ENCODE measurements at places on chromosomes 1 and 21. TPM values are rescaled to one million over a fixed set of nuclear protein-coding genes. Genes with fewer than 3 reads are reported as not detected.
A peak's percentile ranks its signal among the peaks of the same experiment; 100 is the strongest.

GRCh38 chr1:52002038-52002917 is 11.8 kb upstream of the RAB3B start:
- no peak for DNase-seq
- no peak overlapping the region for H3K27ac ChIP-seq
- no peak overlapping the region for H3K4me3 ChIP-seq

- no peak overlapping the region for H3K4me3 ChIP-seq
- peaks cover 1% of the 10 kb centered on the region for H3K27me3 ChIP-seq
- no peaks in the 10 kb centered on the region for H3K36me3 ChIP-seq
- no peak overlapping the region for H3K27ac ChIP-seq
- DNase-seq = no peak
Measured at GRCh38 chr1:44114098-44114497, 4.5 kb upstream of the KLF17 start.

DNA sequence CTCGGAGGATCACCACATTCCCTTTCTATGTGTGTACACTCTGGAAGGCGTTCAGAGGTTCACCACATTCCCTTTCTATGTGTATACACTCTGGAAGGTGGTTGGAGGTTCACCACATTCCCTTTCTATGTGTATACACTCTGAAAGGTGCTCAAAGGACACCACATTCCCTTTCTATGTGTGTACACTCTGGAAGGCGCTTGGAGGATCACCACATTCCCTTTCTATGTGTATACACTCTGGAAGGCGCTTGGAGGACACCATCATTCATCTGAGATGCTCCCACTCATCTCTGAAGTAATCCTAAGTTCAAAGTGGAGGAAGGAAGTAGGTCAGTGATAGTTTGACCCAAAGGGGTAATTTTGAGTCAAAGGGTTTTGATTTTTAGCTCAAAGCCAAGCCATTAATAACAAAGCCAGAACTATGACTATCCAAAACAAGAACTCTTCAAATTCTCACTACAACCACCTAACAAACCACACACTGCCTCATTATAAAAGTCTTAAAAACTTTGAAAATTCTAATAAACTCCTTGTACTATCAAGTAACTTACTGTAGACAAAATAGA is 32.9 kb downstream of the NRIP1 start:
- no peaks in the 10 kb centered on the region for H3K27me3 ChIP-seq
- H3K4me1 ChIP-seq = peaks cover 20% of the 10 kb centered on the region
- no peak for DNase-seq
- H3K36me3 ChIP-seq = peaks cover 5% of the 10 kb centered on the region
- H3K27ac ChIP-seq = no peak overlapping the region

- no peak overlapping the region for H3K27ac ChIP-seq
- H3K27me3 ChIP-seq = peaks cover 4% of the 10 kb centered on the region
- peaks cover 9% of the 10 kb centered on the region for H3K36me3 ChIP-seq
Measured at GRCh38 chr1:184483101-184483683, 96.4 kb downstream of the C1orf21 start.

GRCh38 chr1:37038227-37039093 is 4.1 kb upstream of the GRIK3 start:
- H3K27ac ChIP-seq = no peak overlapping the region
- H3K4me3 ChIP-seq = no peak overlapping the region
- peak; percentile 36 for DNase-seq
- H3K4me1 ChIP-seq = peaks cover 44% of the 10 kb centered on the region
- H3K27me3 ChIP-seq = peaks cover 14% of the 10 kb centered on the region

GRCh38 chr1:159007726-159008125 is 2.0 kb upstream of the IFI16 start:
- DNase-seq = no peak
- no peaks in the 10 kb centered on the region for H3K36me3 ChIP-seq

- no peaks in the 10 kb centered on the region for H3K36me3 ChIP-seq
- peak overlapping the region; percentile 94 for H3K4me3 ChIP-seq
- H3K4me1 ChIP-seq = no peaks in the 10 kb centered on the region
Measured at GRCh38 chr21:36061445-36061844, 1.1 kb upstream of the SETD4 start.

DNA sequence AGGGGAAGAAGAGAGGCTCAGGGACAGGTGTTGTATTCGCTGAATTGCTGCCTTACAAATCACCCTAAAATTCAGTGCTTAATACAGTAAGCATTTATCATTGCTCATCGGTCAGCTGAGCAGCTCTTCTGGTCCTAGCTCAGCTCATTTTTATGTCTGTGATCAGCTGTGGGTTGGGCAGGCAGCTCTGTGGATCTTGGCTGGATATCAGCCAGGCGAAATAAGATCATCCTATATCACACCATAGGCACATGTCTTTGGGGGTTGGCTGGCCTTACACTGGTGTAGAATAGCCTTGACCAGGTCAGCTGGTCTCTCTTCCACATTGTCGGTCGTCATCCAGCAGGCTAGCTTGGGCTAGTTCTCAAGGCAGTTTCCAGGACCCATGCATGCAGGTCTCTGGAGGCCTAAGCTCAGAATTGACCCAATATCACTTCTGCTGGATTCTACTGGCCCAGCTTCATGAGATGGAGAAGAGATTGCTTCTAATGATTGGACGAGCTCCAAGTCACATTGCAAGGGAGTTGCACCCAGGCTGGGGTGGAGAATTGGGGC is 448.6 kb downstream of the KIF26B start:
- no peak overlapping the region for H3K4me3 ChIP-seq
- peaks cover 10% of the 10 kb centered on the region for H3K4me1 ChIP-seq
- H3K27me3 ChIP-seq = peaks cover 2% of the 10 kb centered on the region

- no peak overlapping the region for H3K27ac ChIP-seq
- no peaks in the 10 kb centered on the region for H3K36me3 ChIP-seq
- H3K4me1 ChIP-seq = no peaks in the 10 kb centered on the region
- no peak for DNase-seq
- H3K4me3 ChIP-seq = no peak overlapping the region
- peaks cover 4% of the 10 kb centered on the region for H3K27me3 ChIP-seq
Measured at GRCh38 chr1:205537386-205538018, 33.0 kb downstream of the CDK18 start.

DNA sequence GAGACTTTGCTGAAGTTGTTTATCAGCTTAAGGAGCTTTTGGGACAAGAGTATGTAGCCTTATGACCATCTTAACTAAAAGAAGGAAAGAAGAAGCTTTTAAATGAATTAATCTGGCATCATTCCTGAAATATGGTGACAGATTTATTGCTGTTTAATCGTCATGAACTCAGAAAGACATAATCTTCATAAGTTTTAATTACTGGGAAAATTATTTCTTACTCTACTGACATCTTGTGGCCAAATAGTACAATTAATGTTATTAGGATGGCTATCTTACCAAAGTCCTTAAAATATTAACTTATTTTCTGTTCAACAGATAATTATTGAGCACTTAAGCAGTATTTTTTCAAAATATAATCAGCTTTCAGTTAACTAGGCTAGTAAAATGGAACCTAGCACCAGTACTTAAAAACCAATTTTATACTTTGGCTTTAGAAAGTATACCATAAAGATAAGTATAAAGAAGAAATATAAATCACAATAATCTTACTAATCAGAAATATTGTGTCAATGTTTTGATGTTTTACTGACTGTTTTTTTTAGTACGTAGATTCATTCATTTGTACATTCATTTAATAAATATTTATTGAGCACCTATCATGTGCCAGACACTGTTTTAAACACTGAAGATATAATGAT is 34.7 kb upstream of the GPR25 start:
- H3K27ac ChIP-seq = no peak overlapping the region
- no peaks in the 10 kb centered on the region for H3K27me3 ChIP-seq
- DNase-seq = no peak

- H3K4me1 ChIP-seq = peaks cover 24% of the 10 kb centered on the region
- H3K36me3 ChIP-seq = no peaks in the 10 kb centered on the region
- H3K27ac ChIP-seq = no peak overlapping the region
- H3K27me3 ChIP-seq = peaks cover 8% of the 10 kb centered on the region
- H3K4me3 ChIP-seq = peak overlapping the region; percentile 76
- no peak for DNase-seq
Measured at GRCh38 chr1:161196521-161197451, 2.1 kb downstream of the ADAMTS4 start.

- H3K36me3 ChIP-seq = peaks cover 4% of the 10 kb centered on the region
- H3K4me1 ChIP-seq = peaks cover 33% of the 10 kb centered on the region
- H3K27ac ChIP-seq = peak overlapping the region; percentile 82
- H3K27me3 ChIP-seq = peaks cover 17% of the 10 kb centered on the region
- no peak overlapping the region for H3K4me3 ChIP-seq
Measured at GRCh38 chr1:227917081-227917950, 30.4 kb downstream of the WNT9A start.

DNA sequence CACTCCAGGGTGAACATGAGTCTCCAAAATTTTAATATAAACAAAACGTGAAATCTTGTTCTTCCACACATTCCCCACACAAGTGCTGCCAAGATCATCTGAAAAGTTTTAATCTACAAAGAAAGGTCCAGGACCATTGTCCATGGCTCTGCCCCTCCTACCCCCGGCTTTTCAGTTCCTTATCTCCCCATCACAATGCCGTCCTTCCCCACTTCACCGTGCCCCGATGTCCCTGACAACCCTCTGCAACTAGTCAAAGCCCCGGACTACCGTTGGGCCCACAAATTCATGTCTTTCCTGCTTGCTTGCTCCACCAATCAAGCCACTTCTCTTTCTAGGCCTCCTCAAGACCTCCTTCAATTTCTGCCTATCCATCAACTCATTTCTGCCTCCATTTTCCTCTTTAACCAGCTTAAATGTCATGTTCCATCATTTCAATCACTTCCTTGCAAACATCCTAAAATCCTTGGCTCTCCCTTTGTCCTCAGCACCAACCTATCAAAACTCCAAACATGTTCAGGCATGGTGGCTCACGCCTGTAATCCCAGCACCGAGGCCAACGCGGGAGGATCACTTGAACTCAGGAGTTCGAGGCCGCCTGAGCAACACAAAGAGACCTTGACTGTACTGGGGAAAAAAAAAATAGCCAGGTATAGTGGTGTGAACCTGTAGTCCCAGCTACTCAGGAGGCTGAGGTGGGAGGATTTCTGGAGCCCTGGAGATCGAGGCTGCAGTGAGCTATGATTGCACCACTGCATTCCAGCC is 14.0 kb upstream of the BMP8B start:
- peaks cover 10% of the 10 kb centered on the region for H3K36me3 ChIP-seq

GRCh38 chr1:204870160-204870912 is at the start of gene NFASC:
Gene NFASC (plus strand): TSS chr1:204870862. CDS start chr1:204944316, 73,454 bp downstream.
- peak; percentile 64 for DNase-seq
- H3K27ac ChIP-seq = peak within 1 kb of the TSS; percentile 83
- peaks cover 84% of the 10 kb centered on the region for H3K4me1 ChIP-seq
- peak within 1 kb of the TSS; percentile 68 for H3K4me3 ChIP-seq
- peaks cover 19% of the 10 kb centered on the region for H3K27me3 ChIP-seq
- H3K36me3 ChIP-seq = no peaks in the 10 kb centered on the region

DNA sequence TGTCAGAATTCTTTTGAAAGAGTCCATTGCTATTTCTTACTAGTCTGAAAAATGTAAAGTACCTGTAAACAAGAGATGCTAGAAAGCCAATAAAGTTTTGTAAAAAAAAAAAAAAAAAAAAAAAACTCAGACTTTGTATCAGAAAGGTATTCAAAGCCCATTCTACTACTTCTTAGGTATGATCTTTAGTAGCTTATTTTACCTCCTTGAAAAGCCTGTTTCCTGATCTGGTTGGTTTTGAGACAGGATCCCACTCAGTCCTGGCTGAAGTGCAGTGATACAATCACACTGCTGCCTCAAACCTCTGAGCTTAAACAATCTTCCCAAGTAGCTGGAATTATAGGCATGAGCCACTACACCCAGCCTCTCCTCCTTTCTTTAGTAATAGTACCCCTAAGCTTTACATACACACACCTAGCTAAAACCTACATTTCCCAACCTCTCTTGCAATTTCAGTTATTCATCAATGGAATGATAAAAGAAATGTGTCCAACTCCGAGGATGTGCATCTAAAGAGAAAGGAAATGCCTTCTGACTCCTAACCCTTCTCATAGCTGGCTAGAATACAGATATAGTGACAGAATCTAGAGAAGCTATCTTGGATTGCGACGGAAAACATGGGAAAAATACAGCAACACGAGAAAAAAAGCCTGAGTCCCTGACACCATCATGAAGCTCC is 30.6 kb downstream of the EPS15 start:
- H3K4me3 ChIP-seq = no peak overlapping the region
- H3K27ac ChIP-seq = no peak overlapping the region
- DNase-seq = no peak
- no peaks in the 10 kb centered on the region for H3K27me3 ChIP-seq

The PSMG1 gene
- 28.7 TPM for total RNA-seq

The RAP1A gene
- total RNA-seq = 17.9 TPM

The LYPD8 gene
- total RNA-seq = not detected

The SYPL2 gene
- 0.42 TPM for total RNA-seq

The KRTAP10-4 gene
- total RNA-seq = not detected

The KCNK2 gene
- not detected for total RNA-seq

The RPS6KC1 gene
- total RNA-seq = 23.9 TPM

The KCNE2 gene
- not detected for total RNA-seq

The DCLRE1B gene
- 6.1 TPM for total RNA-seq

The CSDE1 gene
- 763 TPM for total RNA-seq

The MIA3 gene
- total RNA-seq = 65.4 TPM

All from glutamatergic neuron (in vitro differentiated cells).